Hypothalamus (tissue), 51 donors: ENCODE measurements at places on chromosomes 7 and 10.

DNA sequence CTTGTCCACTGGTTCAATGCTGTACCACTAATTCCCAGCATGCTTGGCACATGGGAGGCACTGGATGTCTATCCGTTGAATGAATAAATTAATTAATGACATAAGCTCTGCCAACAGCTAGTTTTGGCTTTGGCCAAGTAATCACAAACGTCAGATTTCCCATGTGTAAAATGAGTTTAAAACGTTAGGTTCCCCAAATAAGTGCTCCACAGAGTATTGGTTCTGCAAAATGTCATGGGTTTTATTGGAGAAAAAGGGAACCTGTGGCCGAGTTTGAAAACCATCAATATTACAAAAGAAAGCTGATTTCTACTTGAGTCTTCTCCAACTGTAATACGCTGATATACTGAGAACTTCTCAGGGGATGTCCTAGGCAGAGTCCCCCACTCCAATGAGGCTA is 23.2 kb downstream of the ELMO1 start:
- no peak for DNase-seq

DNA sequence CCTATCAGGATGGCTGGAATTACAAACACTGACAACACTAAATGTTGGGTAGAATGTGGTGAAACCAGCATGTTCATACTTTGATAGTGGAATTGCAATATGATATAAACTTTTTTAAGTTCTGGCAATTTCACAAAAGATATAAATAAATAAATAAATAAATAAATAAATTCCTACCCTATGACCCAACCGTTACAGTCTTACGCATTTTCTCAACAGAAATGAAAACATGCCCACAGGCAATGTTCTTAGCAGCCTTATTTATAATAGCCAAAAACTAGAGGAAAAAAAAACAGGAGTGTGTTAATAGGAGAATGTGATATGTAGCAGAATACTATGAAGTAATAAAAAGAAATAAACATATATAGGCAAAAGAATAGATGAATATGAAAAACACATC is 318.9 kb downstream of the IPMK start:
- no peak for DNase-seq

DNA sequence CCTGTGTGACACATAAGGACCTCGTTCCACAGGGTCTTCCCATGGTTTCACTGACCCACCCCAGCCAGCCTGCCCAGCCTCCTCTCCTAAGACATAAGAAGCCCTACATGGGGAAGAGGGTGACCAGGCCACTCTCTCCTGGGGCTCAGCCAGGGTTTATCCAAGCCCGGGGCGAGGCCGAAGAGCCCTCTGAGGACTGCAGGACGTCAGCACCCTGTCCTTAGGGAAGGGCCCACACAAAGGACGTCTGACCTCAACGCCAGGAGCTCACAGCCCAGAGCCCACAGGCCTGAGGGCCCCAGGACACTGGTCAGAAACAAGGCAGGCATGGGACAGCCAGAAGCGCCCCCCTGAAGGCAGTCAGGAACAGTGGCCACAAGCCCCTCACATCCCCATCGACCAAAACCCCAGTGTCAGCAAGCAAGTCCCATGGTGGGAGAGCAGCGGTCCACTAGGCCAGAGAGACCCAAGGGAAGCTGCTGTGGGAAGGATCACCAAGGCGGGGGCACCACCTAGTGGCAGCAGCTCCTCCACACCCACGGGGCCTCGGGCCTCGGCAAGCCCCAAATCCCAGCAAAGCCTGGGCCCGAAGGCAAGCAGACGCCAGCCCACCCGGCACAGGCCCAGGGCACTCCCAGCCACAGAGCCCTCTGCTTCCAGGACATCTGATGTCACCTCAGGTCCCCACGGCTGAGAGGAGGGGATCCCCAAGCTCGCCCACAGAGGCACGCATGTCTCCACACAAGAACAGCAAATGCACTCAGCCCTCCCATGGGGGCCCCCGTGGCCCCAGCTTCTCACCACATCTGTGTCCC is 23.4 kb downstream of the MAD1L1 start:
- peak; percentile 43 for DNase-seq

DNA sequence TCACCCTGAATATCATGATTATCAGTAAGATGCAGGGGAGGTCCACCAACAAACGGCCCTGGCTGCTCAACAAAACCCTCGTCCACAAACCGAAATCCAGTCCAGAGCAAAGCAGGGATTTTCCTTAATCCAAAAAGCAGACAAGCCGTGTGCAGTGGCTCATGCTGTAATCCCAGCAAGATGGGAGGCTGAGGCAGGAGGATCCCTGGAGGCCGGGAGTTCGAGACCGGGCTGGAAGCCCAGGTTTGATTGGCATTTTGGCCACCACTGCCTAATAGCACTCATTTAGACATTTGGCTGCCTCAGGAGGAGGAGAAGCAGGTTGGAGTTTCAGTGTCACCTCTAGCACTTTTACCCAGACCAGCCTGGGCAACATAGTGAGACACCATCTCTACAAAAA is 562.0 kb upstream of the AUTS2 start:
- DNase-seq: no peak

DNA sequence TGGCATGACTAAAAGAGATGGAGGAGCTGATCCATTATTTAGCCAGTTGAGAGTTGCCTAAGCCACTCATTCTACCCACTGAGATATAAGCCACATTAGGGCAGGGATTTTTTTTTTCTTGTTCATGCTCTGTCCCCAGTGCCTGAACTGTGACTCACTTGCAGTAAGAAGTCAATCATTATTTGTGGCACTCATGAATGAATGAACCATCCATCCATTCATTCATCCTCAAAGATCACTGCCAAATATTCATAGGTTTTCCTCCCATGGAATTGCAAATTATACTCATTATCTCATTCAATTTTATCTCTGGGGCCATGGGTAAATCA is 22.8 kb upstream of the ARID5B start:
- DNase-seq: no peak

DNA sequence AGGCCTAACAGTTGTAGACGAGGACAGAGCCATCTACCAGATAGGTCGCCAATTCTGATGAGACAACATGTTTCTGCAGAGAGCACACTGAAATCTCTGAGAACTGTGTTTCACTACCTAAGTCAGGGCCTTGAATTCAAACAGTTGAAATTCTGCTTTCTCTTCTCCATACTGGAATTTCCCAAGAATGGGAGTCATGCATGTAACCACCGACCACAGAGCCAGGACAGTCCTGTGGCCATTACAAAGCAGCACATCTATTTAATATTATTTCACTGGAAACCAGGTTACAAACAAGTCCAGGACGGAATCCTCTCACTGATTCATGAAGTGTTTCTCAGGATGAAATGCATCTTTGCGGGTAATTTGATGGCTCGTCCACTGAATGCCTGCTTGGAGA is 62.0 kb upstream of the ST8SIA6 start:
- DNase-seq: no peak

DNA sequence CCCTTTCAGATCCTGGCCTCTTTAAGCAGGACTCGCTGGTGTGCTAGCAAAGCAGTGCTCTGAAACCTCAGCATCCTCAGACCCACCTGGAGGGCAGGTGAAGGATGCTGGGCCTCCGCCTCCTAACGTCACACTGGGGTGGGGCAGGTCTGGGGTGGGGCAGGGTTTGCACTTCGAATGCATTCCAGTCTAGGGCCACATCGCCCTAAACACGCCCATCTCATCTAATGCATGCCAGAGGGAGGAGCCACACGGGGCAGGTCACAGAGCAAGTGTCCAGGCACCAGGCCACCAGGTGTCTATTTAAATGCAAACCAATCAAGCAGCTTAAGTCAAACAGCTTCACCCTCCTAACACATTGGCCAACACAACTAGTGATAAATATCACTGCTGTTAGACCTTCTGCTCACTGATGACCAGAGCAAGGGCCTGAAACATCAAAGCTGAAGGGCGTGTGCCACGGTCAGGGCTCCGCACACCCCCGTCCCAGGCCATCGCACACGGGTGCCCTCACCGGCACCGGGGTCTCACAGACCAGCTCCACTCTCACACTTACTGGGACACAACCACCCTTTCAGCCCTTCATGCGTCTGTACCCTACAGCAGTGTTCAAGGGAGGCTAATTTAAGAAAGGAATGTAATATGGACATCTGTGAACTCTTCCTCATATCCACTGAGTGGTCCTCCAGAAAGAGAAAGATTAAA is 47.1 kb downstream of the DIP2C start:
- DNase-seq: no peak

- no peak for DNase-seq
Measured at GRCh38 chr7:103009466-103010185, 65.0 kb downstream of the FBXL13 start.

- DNase-seq: no peak
Measured at GRCh38 chr7:277228-277627, 12.7 kb upstream of the FOXL3 start.

DNA sequence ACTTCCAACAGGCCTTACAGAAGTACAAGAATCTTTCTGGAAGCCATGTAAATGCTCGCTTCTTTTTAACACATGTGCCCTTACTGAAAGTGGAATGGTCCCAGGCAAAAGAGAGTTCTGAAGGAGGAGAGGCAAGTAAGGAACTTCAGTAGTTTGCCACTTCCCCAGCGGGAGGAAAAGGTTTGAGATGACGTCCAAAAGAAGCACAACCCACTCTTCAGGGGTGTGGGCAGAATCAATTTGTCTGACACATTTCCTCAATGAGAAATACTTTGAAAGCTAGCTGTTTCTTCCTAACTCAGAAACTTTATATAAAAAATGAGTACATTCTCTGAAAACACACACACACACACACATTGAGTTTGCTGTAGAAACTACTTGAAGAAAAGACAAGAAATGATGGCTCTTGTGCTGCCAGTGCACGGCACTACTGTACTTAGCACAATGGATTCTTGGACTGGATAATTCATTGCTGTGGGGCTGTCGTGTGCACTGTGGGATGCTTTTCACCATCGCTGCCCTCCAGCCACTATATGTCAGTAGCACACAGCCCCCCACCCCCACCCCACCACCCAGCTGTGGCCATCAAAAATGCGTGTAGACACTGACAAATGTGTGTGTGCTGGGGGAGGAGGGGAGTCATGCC is 183.0 kb downstream of the SRPK2 start:
- DNase-seq: no peak
